ENCODE measurements at places on chromosomes 7 and 10. TPM values are rescaled to one million over a fixed set of nuclear protein-coding genes. Genes with fewer than 3 reads are reported as not detected.

STK31 gene
- total RNA-seq, result 0.77 TPM

NUDT1 gene
- total RNA-seq, result 117 TPM

MMD2 gene
- not detected for total RNA-seq

UNC5B gene
- 3.1 TPM for total RNA-seq

SAMD9 gene
- total RNA-seq, result 2.2 TPM

GALNT17 gene
- not detected for total RNA-seq

TFPI2 gene
- total RNA-seq, result 208 TPM

PBLD gene
- total RNA-seq, result 2.8 TPM

UFSP1 gene
- 6.3 TPM for total RNA-seq

Data from A549 treated with AZD2906 at 1 μM for 4 hours (cell line).